GM12864 (cell line): ENCODE measurements at places on chromosomes 7 and 10.
A peak's percentile ranks its signal among the peaks of the same experiment; 100 is the strongest.

DNA sequence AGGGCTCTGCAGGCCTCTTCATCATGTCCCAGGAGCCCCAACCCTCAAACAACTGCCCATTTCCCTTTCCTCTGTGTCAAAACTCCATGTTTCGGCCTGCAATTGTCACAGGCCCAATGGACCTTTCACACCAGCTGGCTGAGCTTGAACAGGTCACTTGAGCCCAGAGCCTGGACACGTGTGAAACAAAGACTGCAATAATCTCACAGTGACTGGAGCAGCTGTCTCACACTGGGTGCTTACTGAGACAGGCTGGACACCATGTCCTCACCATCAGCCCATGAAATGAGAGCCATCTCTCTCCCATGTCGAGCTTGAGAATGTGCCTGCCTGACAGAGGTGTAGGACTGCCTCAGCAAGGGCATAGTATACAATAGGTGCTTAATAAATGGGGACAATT, 19.5 kb upstream of the EIF5AL1 start:
- DNase-seq: no peak

GRCh38 chr7:42688056-42688371, 223.9 kb downstream of the C7orf25 start:
- DNase-seq: no peak

- no peak for DNase-seq
Observed at GRCh38 chr7:106190589-106191330, 78.6 kb upstream of the SYPL1 start.

- no peak for DNase-seq
Observed at GRCh38 chr10:101014230-101014884, 14.7 kb downstream of the LZTS2 start.

DNA sequence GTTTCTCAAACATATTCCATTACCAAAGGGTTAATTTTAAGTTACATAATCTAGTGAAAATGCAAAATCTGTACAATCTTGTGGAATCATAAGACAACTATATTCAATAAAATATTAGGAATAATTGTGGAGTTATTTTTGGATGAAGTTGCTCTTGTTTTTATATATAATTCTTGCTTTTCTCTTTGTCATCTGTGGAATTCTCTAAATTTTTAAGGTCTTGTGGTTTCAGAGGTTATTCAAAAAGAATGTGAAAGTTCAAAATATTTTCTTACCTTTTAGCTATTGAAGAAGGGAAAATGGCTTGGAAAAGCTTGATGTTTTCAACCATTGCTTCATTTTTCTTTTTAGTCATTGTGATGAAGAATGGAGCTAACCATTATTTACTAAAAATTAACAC, 552.1 kb downstream of the TFEC start:
- no peak for DNase-seq

- DNase-seq: no peak
Observed at GRCh38 chr7:5667391-5667790, 114.1 kb downstream of the RNF216 start.

- no peak for DNase-seq
Observed at GRCh38 chr10:131193923-131194322, 117.6 kb downstream of the TCERG1L start.

DNA sequence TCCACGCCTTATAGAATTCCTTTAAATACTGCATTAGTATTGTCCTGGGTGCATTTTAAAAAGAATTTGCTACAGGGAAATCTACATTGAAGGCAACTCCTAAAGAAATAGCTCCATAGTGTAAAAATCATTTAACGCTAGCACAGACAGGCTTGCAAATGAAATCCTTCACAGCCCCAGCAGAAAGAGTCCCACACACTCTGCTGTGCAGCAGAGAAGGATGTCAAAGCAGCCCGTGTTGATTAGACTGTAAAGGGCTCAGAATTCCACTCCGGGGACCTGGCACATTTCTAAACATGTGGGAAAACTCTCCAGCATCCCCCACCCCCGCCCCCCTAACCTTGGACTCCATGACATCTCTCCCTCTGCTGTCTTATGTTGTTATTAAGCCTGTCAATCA, 176.8 kb downstream of the CALN1 start:
- no peak for DNase-seq

- no peak for DNase-seq
Observed at GRCh38 chr10:88440541-88440940, 142.6 kb downstream of the RNLS start.

- no peak for DNase-seq
Observed at GRCh38 chr7:75979759-75980429, 14.5 kb downstream of the TMEM120A start.

GRCh38 chr7:84177758-84178412, 16.7 kb downstream of the SEMA3A start:
- no peak for DNase-seq

DNA sequence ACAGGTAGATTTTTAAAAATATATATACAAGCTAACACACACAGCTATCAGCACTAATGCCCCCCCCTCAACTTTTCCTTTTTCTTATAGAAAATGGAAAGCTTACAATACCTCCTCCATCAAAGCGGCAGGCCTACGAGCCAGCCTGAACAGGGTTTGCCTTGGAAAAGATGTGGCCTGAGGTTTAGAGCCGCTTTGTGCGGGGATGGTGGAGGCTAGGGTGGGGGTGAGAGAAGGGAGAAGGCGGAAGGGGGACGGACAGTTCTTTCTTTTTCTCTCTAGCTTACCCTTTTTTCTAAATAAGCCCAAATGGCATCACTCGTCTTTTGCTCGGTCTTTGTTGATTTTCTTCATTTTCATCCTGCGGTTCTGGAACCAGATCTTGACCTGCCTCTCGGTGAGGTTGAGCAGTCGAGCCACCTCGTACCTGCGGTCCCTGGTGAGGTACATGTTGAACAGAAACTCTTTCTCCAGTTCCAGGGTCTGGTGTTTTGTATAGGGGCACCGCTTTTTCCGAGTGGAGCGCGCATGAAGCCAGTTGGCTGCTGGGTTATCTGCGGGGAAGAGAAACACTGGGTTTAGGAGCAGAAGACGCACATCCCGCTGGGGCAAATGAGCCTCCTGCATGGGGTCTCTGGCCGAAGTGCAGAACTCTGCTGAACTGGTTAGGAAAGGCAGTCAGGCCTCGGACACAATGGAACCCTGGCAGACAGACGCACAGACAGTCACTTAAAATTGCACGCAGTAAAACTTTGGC, 1.9 kb downstream of the HOXA9 start:
- no peak for DNase-seq

GRCh38 chr7:81721437-81721836, 48.4 kb downstream of the HGF start:
- DNase-seq: no peak

- DNase-seq: no peak
Observed at GRCh38 chr10:33783557-33783956, 449.1 kb upstream of the NRP1 start.

DNA sequence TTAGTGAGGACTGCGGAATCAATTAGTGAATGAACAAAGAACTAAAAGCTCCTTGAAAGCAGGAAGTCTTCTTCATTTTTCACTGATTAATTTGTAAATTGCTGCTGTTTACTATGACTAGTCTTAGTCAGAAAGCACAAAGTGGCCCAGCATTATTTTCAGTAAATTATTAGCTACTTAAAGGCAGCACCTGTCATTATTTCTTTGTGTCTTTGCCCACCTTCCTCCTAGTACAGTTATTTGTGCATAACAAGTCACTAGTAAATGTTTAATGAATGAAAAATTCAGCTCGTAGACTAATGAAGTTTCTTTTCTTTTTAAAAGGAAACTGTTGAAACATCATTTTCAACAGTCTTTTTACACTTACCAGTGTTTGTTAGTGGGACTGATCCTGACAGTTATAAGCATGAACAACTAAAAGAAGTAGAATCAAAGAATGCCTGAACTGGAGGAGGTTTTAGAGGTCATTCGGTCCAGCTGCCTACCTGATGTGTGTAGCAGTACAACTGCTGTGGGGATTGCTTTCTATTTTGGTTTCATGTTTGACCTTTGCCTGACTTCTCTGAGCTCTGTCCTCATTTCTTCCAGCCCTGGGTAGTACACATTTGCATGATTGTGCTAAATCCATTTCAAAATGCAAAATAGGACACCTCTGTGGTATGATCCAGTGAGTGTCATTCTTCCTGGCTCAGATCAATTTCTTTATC, 140.0 kb upstream of the PHYHIPL start:
- peak; percentile 38 for DNase-seq

- no peak for DNase-seq
Observed at GRCh38 chr10:11224792-11225416, 207.2 kb downstream of the CELF2 start.

GRCh38 chr10:87105446-87106124, 10.6 kb downstream of the SHLD2 start:
- no peak for DNase-seq

- no peak for DNase-seq
Observed at GRCh38 chr7:101636822-101637623, 7.9 kb upstream of the MYL10 start.

GRCh38 chr10:36555036-36555435, 570.4 kb upstream of the ANKRD30A start:
- no peak for DNase-seq

- DNase-seq: no peak
Observed at GRCh38 chr7:34451923-34452322, 206.1 kb upstream of the NPSR1 start.

DNA sequence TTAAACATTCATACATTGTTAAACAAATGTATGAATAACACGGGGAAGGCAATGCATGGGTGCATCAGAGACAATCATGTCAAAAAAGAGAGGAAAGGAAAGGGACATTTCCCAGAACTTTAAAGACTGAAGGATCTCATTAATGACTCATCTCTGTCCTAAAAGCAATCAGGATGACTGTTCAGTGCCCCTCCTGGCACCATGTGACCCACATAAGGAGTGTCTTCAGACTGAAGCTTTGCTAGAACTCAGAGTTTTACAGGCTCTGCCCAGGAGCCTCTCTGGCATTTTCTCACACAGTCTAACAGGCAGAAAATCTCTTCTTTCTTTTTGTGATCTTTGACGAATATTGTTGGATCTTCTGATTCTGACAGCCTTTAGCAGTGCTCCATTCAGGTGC, 315.3 kb downstream of the OTUD1 start:
- DNase-seq: no peak

GRCh38 chr10:33234831-33235237, 99.6 kb downstream of the NRP1 start:
- no peak for DNase-seq

DNA sequence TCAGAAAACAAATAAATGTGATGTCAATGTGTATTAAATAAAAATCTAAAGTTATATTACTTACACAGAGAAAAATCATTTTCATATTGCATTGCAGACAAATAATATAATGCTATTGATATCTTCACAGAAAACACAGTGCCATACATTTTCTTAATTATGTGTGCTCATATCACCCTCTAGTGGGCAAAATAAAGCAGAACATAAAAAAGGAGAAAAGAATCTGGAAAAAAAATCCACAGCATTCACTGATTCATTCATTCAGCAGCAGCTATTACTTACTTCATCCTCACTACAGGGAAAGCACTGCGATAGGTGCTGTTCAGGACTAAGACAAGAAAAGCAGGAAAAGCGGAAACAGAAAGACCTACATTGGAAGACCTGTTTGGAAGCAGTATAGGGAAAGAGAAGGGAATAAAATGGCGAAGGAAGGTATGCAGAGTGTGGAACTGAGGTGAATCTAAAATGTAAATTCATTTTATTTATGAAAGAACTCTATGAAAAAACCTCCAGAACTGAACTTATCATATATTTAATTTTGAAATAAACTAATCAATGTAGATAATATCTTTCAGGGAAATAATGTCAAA, 73.2 kb downstream of the POT1 start:
- no peak for DNase-seq

GRCh38 chr7:27647046-27647445, 15.6 kb downstream of the HIBADH start:
- no peak for DNase-seq

- peak; percentile 66 for DNase-seq
Observed at GRCh38 chr10:79331709-79332108, 15.6 kb upstream of the PPIF start.

DNA sequence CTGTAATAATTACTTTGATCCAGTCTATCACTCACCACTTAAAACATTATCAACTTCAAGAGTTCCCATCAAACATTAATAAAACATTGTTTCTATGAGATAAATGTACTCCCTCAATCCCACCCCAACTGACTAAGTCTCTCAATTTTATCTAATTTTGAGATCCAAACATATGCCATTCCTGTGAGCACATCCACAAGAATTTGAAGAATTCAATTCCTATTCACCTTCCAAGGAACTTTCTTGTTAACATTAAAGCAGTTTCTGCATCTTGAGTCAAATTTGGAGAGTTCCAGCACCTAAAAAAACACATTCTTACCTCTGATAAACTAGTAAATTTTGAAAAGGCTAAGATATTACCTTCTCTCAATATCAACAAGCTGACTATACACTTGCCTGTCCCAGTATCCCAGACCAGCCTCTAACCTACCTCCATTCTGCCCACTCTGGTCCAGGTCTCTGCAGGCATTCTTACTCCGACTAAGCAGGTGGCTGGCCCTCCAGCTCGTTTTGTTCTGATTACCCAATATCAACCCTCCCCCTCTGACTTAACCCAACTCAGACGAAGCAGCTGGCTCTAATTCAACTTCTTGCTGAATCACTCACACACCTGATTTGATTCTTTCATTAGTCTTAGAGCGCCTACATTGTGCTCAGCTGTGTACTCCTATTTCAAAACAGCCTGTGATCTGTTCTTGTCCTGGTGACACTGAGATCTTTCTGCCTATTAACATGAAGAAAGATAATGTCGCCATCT, 275.2 kb downstream of the IPMK start:
- no peak for DNase-seq

DNA sequence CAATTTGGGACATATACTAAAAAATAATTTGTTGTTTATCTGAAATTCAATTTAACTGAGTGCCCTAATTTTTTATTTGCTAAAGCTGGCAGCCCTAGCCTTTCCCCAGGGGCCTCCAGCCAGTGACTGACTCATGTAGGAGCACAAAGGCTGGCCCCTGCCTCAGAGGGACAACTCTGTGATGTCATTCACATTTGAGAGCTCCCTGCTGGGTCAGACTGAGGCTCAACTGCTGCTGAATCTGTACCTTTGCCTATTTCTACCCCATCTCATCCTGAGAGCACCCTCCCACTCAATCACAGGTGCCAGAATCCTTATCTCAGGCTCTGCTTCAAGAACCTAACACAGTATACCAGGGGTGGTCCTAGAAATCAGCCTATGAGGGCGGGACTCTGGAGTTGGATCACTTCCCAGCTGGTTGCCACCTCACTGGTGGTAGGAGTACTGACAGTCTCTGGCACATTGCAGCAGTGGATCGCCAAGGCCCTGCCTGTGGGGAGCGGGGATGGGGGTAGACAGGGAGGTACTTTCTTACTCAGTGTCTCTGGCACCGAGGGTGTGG, 11.6 kb downstream of the GCK start:
- DNase-seq: no peak

DNA sequence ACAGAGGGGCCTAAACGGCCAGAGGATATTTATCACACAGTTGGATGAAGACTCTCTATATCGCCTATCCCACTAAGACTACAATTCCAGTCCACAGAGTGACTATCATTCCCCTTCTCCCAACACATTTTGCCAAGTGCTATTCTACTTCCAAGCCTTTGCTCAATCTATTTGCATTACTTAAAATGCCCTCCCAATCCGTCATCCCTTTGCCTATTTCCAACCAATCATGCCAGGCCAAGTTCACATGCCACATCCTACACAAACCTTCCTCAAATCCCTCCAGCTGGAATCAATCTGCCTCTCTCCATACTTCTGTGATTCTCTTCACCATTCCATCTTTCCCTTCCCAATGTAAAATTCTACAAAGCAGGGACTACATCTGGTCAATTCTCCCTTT, 38.2 kb downstream of the SMURF1 start:
- DNase-seq: no peak
